ENCODE measurements at places on chromosomes 2 and 18.

DNA sequence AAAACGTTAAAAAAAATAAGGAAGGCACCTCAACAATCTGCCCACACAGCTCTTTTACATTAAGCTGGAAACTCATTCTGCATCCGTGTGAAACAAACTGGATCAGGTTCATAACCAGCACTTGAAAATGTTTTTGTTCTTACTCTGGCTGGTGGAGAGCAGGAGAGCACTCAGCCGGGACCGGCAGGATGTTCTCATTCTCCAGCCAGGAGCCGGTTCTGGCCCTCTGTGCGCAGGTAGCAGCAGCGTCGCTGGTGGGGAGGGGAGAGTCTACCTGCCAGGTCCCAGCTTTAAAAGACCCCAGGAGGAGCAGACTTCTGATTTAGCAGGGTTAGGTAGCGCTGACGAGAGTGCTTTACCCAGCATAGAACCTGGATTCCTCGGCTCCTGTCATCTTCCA lies 834.9 kb upstream of the SALL3 start:
- no peak for DNase-seq

- DNase-seq: no peak
Measured at GRCh38 chr18:63888470-63889190, 1.1 kb downstream of the SERPINB2 start.

DNA sequence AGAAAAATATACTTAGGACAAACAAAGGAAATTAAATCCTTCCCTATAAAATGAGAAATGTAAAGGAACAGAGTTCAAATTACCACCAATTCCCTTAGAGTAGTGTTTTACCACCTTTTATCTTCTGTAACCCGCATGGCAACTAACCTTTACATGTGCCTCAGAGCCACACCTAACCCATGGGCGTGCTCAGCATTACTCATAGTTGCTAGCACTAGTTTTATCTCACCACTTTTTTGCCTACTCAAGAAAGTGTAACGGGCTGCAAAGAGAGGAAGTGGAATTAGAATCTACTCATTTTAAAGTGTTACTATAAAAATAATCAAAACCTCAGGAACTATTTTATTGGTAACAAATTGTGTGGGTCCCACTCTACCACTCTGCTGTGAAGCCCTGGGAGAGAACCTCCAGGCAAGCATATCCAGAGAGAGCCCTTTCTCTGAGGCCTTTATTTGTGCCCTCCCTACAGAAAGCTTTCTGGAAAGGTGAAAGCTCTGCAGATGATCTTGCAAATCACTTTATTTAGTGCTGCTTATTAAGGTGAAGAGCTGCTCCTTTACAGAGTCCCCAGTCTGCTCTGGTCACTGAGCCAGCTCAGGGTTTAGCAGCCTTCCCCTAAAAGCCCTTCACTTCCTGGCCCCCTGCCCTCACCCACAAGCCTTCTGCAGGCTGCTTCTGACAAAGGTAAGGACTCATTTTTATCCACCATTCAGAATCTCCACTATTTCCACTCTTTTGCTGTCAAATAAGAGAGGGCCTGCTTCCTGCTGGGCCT lies 98.8 kb downstream of the TRABD2A start:
- no peak for DNase-seq

DNA sequence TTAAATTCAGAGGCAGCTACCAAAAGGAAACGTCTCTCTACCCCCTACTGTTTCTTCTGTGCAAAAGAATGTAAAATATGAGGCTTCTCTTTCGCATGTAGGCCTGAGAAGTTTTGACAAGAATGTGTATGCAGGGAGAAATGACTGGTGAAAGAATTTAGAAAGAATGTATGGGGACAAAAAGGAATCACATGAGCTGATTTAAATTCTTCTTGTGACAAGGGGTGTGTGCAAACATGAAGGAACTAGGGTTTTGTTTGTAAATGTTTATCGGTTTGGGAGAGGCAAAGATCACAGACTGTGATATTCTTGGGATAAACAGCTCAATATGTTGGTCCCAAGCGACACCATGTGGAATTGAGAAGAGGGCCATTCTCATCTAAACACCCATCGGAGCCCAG lies 345.2 kb upstream of the VRK2 start:
- no peak for DNase-seq

- DNase-seq: no peak
Measured at GRCh38 chr2:842151-842803, 108.4 kb upstream of the SNTG2 start.

DNA sequence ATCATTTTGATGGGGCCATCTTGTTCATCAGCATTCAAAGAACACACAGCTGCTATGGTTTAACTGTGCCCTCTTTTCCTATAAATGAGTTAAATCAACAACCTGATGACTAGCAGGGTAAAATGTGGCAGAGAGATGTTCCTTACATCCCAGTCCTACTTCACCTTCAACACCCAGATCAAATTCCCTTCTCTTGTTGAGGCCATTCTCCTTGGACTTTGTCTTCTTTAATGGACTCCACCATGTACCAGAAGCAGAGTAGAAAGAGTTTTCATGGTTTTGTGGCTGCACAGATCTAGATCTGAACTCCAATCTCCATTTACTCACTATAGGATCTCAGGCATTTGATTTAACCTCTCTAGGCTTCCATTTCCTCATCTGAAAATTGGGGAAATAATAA lies 6.4 kb upstream of the UPP2 start:
- DNase-seq: no peak

Measured in GM19239 (cell line).